ENCODE measurements at places on chromosomes 7 and 10. TPM values are rescaled to one million over a fixed set of nuclear protein-coding genes. Genes with fewer than 3 reads are reported as not detected.
A peak's percentile ranks its signal among the peaks of the same experiment; 100 is the strongest.

GRCh38 chr7:12222889-12223579, 11.9 kb downstream of the TMEM106B start:
- DNase-seq, result no peak

DNA sequence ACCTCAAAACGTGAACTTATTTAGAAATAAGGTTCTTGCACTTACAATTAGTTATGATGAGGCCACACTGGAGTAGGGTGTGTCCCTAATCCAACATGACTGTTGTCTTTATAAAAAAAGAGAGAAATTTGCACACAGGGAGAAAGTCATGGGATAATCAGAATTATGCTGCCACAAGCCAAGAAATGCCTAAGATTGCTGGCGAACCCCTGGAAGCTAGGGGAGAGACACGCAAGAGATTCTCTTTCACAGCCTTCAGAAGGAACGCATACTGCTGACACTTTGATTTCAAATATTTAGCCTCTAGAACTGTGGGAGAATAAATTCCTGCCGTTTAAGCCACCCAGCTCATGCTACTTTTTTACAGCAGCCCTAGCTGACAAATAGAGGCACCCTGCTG, 138.3 kb downstream of the CCDC71L start:
- no peak for DNase-seq

DNA sequence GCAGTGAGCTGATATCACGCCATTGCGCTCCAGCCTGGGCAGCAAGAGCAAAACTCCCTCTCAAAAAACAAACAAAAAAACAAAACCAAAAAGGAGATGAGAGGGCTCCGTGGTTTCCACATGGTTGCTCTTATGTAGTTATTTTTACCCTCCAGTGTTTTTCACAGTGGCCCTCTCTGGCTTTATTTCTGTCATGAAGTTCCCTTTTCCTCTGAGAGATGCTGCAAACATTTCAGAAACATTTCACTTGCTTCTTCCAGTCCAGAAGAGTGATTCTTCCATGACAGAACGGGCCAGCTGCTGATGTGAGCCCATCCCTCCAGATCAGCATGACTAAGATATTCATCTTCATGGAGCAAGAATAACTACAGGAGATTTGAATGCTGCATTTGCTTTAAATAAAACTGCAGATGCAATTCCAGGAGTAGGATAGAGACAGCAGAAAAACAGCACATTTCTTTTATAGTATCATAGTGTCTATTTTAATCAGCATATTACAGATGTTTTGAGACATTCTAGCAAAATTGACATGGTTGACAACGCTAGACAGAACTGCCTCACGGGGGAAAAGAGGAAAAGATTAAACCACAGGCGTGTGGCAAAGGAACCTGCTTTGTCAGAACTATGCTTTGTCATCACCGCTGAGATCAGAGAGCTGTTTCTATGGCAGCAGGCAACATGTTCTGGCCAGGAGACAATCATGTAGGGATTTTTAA, 40.3 kb downstream of the NRCAM start:
- DNase-seq, result no peak

DNA sequence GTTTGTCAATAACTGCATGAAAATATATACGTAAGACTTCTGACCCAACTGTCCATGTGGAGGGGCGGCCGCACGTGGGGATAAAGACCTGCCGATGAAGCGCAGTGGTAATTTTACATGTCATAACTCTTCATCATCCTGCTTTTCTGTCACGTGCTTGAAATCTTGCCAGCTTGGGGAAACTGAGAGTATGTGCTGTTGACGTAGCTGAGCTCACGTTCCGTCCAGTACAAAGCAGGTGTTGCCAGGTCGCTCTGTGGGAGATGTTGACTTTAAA, 105.1 kb downstream of the INPP5A start:
- DNase-seq, result no peak

DNA sequence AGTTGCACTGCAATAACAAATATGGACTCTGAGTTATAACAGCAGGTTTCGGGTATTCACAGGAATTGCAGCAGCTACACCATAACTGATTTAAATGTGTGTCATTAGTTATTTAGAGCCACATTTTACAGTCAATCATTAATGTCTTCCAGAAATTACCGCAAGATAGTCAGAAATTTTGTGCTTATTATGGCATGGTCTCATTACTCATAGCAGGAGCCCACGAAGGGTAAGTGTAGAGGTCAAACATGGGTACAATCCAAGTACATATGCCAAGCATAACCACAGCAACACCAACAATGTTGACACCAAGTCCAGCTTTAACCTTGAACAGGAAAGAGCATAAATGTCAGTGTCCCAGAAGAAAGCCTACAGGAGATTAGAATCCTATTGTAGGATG, 84.4 kb downstream of the SLC13A1 start:
- no peak for DNase-seq

GRCh38 chr10:105973360-105973759, 1191.1 kb downstream of the SORCS1 start:
- no peak for DNase-seq

- DNase-seq, result no peak
Measured at GRCh38 chr7:114889646-114890285, 32.1 kb upstream of the MDFIC start.

GRCh38 chr10:78899996-78900714, 168.6 kb upstream of the ZMIZ1 start:
- peak; percentile 78 for DNase-seq

DNA sequence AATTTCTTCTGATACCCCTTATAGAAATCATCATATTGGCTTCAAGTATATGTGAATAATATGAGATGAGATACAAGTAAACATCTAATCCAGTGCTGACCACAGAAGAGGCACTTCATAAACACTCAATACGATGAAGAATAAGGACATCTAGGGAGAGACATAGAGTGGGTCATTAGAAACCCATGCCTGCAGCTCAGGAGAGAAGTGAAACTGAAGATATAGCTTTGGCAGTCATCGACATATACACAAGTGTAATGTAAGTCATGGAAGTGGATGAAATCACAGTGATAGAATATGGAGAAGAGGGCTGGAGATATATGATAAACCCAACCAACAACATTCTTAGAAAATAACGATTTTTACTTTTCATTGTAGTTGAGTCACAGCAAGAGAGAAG, 665.0 kb downstream of the PARD3 start:
- DNase-seq, result no peak

- DNase-seq, result no peak
Measured at GRCh38 chr10:119133949-119134348, 30.0 kb downstream of the DENND10 start.

- no peak for DNase-seq
Measured at GRCh38 chr10:75598998-75599397, 167.6 kb downstream of the LRMDA start.

- DNase-seq, result no peak
Measured at GRCh38 chr7:79185605-79186004, 267.9 kb downstream of the MAGI2 start.

- no peak for DNase-seq
Measured at GRCh38 chr10:109952526-109952925, 29.2 kb upstream of the XPNPEP1 start.

- DNase-seq, result no peak
Measured at GRCh38 chr10:127142136-127142535, 54.3 kb downstream of the INSYN2A start.

DNA sequence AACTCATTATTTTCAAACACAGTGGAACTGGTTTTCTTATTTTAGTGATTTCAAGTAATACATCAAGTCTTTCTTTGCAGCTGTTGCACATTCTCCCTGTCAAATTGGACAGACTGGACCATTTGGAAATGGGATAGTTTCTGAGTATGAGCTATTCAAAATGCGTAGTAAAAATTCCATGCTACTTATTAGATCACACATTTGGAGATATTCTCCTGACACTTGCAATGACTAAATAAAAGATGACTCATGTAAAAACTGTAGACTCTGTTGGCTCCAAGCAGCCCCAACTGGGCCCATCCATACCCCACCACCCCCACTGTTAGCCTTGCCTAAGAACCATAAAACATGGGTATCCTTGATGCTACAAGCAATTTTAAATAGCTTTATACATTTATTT, 25.9 kb upstream of the BICC1 start:
- no peak for DNase-seq

GRCh38 chr10:131310551-131311401, 745 bp downstream of the TCERG1L start:
- DNase-seq, result no peak

DNA sequence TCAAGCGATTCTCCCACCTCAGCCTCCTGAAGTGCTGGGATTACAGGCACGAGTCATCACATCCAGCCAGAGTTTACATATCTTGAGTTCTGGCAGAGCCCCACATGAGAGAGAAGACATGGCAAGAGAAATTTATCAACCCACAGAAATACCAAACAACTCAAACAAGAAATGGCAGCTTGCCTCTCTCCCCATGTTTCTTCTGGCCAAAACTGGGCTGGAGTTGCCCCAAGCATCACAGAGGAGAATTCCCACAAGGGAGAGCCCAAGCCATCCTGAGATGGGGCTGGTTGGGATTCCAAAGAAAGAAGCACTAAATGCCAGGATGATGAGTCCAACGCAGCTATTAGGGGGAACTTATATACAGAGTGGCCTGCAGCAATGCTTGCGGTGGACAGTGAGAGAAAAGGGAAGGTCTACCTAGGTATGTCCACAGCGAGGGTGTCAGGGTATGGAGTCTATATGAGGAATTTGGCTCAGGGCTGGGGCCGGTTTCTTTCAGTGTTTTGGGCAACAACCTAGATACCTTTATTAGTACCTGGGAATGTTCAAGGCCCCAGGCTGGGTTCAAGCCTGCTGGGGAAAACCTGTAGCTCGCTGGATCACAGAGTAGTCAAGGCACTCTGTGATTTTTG, 14.5 kb upstream of the PAX4 start:
- no peak for DNase-seq

DNA sequence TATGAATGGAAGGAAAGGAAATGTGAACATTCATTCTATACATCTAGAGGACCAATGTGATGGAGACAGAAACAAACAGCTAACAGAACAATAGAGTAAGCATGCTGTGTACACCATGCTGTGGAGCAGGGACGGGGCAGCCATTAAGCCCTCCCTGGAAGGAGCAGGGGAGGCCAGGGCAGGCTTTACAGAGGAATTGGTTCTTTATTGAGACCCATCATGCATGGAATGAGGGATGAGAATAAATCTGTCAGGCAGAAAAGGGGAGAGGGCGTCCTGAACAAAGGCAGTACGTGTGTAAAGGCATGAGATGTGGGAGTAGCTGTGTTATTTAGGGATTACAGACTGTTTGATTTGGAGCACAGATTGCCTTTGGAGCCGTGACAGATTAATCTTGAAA, 35.2 kb downstream of the STK17A start:
- no peak for DNase-seq

GRCh38 chr10:115854740-115855435, 418.1 kb downstream of the GFRA1 start:
- no peak for DNase-seq

DNA sequence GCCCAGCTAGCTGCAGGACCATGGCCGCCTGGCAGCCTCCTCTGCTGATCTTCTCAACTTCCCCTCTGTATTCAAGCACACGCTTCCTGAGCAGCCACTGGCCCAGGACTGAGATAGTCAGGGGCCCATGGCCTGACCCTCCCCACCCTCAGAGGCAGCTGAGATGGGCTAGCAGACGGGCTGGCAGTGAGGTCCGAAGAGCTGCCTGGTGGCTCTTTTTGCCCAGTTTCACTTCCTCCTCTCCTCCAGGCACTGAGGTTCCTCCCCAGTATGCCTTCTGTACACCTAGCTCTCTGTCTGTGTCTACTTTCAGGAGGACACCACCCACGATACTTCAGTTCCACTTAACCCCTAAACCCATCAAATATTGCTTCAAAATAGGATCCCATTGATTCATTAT, 395.6 kb downstream of the TNS3 start:
- no peak for DNase-seq

DNA sequence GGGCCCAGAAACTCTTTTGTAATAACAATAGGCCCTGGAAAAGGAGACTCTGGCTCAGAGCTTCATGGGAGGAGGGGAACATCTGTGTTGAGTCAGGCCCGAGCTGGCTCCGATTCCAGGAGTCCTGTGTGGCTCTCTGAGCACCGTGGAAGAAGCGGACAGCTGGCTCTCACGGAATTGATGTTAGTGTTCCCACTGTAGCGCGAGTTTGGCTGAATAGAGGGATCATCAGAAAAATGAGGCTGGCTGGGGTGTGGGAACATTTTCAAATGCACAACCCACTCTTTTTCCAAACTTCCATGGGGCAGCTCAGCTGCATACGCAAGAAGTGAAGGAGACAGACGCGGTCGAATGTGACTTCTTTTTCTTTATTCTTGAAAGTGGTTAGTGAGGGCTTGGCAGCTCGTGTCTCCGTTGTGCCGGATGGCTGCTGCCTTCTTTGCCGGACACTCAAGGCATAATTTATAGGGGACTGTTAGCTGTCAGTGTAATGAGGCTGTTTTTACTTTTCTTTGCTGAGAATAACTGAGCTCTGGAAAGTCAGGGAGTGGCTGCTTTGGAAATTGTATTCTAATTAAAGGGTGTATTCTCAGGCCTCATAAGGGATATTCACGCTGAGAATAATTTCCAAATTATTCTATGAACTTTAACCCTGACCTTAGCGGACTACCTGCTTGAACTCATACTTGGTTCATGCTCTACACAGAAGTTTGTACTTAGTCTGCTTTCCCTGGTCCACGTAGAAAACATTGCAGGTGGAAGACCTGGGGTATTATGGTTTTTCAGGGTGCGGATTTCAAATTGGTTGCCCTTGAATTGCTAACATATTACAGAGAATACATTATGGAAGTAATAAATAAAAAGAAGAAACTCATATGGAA, 23.1 kb downstream of the MDFIC start:
- peak; percentile 89 for DNase-seq

The CCDC136 gene
- 2.6 TPM for total RNA-seq

The OPN1SW gene
- not detected for total RNA-seq

The TAS2R5 gene
- 0.59 TPM for total RNA-seq

The TMEM130 gene
- 1.1 TPM for total RNA-seq

The EPHA1 gene
- 0.71 TPM for total RNA-seq

The VENTX gene
- total RNA-seq, result 0.63 TPM

The CD36 gene
- 1,029 TPM for total RNA-seq
